ENCODE measurements at places on chromosomes 12 and 14. TPM values are rescaled to one million over a fixed set of nuclear protein-coding genes. Genes with fewer than 3 reads are reported as not detected.

TAS2R30 gene
- total RNA-seq: 10.4 TPM

AVPR1A gene
- total RNA-seq: 0.68 TPM

BICD1 gene
- total RNA-seq: 70.4 TPM

C12orf60 gene
- total RNA-seq: 3.2 TPM

MGAT4C gene
- 16.2 TPM for total RNA-seq

TSPAN9 gene
- 13.6 TPM for total RNA-seq

NPAS3 gene
- 59.6 TPM for total RNA-seq

CNOT2 gene
- 91.4 TPM for total RNA-seq

NUAK1 gene
- total RNA-seq: 104 TPM

NTN4 gene
- total RNA-seq: 24.4 TPM

FAM90A1 gene
- 0.54 TPM for total RNA-seq

POTEG gene
- not detected for total RNA-seq

ACSS3 gene
- 22.7 TPM for total RNA-seq

BLOC1S1 gene
- 146 TPM for total RNA-seq

CNTN1 gene
- 298 TPM for total RNA-seq

IL26 gene
- not detected for total RNA-seq

PROX2 gene
- 0.18 TPM for total RNA-seq

ORAI1 gene
- 9.3 TPM for total RNA-seq

CLEC6A gene
- not detected for total RNA-seq

GLI1 gene
- total RNA-seq: 2.8 TPM

SRRM4 gene
- 74.0 TPM for total RNA-seq

ACADS gene
- total RNA-seq: 9.1 TPM

FAR2 gene
- 30.4 TPM for total RNA-seq

PPM1H gene
- total RNA-seq: 46.7 TPM

FBXO21 gene
- 73.9 TPM for total RNA-seq

DPY19L2 gene
- total RNA-seq: 37.0 TPM

KRT2 gene
- total RNA-seq: not detected

DNAJC22 gene
- 8.1 TPM for total RNA-seq

SPTB gene
- 16.0 TPM for total RNA-seq

SLC39A2 gene
- 0.80 TPM for total RNA-seq

R3HDM2 gene
- total RNA-seq: 159 TPM

COQ6 gene
- 35.5 TPM for total RNA-seq

TRMT61A gene
- 17.0 TPM for total RNA-seq

C14orf180 gene
- total RNA-seq: not detected

LALBA gene
- not detected for total RNA-seq

SLC38A1 gene
- total RNA-seq: 94.2 TPM

CCDC38 gene
- total RNA-seq: not detected

GPR84 gene
- total RNA-seq: 0.97 TPM

CD63 gene
- 377 TPM for total RNA-seq

NXPH4 gene
- 5.2 TPM for total RNA-seq

MYO1H gene
- total RNA-seq: 0.16 TPM

ACRBP gene
- total RNA-seq: 3.0 TPM

KRT3 gene
- not detected for total RNA-seq

TMEM30B gene
- 0.78 TPM for total RNA-seq

CD163L1 gene
- 8.9 TPM for total RNA-seq

GRIN2B gene
- 130 TPM for total RNA-seq

KLRC2 gene
- total RNA-seq: 1.9 TPM

CHPT1 gene
- 78.7 TPM for total RNA-seq

OTOGL gene
- total RNA-seq: 10.9 TPM

EIF2S3B gene
- total RNA-seq: not detected

KLRK1 gene
- total RNA-seq: 0.73 TPM

MYF5 gene
- total RNA-seq: not detected

CLEC14A gene
- total RNA-seq: 16.8 TPM

TEP1 gene
- total RNA-seq: 16.5 TPM

SRGAP1 gene
- 13.9 TPM for total RNA-seq
